ENCODE measurements at places on chromosomes 3 and 15. TPM values are rescaled to one million over a fixed set of nuclear protein-coding genes. Genes with fewer than 3 reads are reported as not detected.

Gene FOXL2NB
- not detected for total RNA-seq

GRCh38 chr3:14885307-14885706 lies 62.1 kb upstream of the NR2C2 start:
- DNase-seq = no peak
- H3K27ac ChIP-seq = no peak overlapping the region
- H3K4me1 ChIP-seq = peaks cover 48% of the 10 kb centered on the region
- no peaks in the 10 kb centered on the region for H3K27me3 ChIP-seq
- H3K36me3 ChIP-seq = no peaks in the 10 kb centered on the region
- H3K4me3 ChIP-seq = no peak overlapping the region

GRCh38 chr3:63950698-63951097 lies 38.5 kb upstream of the SCAANT1 start:
- H3K4me1 ChIP-seq = peaks cover 44% of the 10 kb centered on the region
- H3K36me3 ChIP-seq = peaks cover 21% of the 10 kb centered on the region
- H3K27ac ChIP-seq = no peak overlapping the region
- DNase-seq = no peak
- no peaks in the 10 kb centered on the region for H3K27me3 ChIP-seq
- no peak overlapping the region for H3K4me3 ChIP-seq

GRCh38 chr3:55267206-55267930 lies 219.7 kb downstream of the WNT5A start:
- DNase-seq = no peak
- H3K4me3 ChIP-seq = no peak overlapping the region
- no peaks in the 10 kb centered on the region for H3K36me3 ChIP-seq
- H3K27ac ChIP-seq = no peak overlapping the region
- H3K27me3 ChIP-seq = peaks cover 5% of the 10 kb centered on the region

Data from activated naive CD8-positive, alpha-beta T cell treated with anti-CD3 and anti-CD28 coated beads for 36 hours (primary cell).